ENCODE measurements at places on chromosomes 12 and 14.

DNA sequence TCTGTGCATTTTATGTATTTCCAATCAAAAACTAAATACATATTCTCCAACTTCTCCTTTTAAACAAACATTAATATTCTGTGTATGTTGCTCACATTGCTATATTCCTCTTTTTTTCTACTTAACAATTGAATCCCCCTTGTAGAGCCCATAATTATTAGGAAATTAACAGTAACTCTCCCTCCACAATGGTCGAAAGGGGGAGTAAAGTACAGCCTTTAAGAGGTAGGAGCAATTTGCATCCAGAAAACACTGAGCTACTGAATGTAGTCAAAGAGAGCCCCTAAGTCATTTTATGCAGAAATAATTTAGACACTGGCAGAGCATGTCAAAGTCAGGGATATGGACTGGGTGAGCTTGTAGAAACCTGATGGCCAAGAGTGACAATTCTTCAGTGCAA, 57.2 kb upstream of the SCN8A start:
- no peak for DNase-seq

GRCh38 chr14:97407701-97408407, 610.7 kb downstream of the VRK1 start:
- DNase-seq: no peak

DNA sequence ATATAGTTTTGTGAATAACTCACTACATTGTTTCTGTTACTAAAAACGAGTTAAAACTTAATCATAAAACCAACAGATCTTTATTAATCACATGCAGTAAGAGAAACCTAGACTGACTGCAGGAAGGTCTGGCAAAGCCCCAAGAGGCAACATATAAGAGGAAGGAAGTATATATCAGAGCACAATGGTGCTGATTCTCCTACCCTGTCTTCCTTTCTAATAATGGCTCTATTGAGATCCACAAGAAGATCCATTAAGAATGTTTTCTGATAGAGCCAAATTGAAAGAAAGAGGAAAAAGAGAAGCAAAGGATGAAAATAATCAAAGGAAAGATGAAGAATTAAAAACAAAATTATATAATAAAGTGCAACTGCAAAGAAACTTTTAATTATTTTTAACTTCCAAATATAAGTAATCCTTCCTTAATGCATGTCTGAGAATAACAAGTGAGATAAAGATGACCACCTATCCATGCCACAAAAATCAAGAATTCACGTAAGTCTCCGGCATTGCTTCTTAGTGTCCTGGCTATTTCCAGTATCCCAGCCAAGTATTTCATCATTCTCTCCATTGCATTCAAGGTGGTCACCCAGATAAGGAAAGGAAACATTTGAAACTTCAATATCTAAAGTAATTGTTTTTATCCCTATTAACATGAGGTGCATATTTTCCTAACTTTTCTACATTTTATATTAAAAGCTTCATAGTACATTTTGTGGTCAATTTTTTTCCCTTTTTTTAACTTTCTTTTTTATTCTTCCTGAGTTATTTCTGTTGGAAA, 62.2 kb downstream of the SOX5 start:
- no peak for DNase-seq

- no peak for DNase-seq
Measured at GRCh38 chr14:105221598-105222178, 26.6 kb upstream of the BTBD6 start.

GRCh38 chr12:109330282-109331230, 17.1 kb upstream of the MYO1H start:
- DNase-seq: no peak

DNA sequence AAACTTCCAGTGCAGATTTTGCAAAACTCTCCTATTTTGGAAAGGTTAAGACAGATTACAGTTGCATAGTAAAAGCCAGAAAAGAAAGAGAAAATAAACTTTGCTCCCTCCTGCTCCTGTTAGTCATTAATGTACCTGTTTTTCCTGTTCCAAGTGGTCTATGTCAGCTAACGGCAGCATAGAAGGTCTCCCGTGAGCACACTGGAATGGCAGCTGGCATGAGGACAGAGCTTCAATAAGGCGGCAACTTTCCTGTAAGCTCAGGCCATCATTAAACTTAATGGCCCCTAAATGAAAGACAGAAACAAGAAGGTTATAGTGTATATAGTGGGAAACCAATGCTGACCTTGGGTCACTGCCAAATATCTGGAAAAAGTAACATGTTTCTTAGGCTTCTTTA, 16.0 kb downstream of the EIF2B2 start:
- no peak for DNase-seq

- DNase-seq: no peak
Measured at GRCh38 chr14:93862265-93862664, 64.9 kb upstream of the FAM181A start.

DNA sequence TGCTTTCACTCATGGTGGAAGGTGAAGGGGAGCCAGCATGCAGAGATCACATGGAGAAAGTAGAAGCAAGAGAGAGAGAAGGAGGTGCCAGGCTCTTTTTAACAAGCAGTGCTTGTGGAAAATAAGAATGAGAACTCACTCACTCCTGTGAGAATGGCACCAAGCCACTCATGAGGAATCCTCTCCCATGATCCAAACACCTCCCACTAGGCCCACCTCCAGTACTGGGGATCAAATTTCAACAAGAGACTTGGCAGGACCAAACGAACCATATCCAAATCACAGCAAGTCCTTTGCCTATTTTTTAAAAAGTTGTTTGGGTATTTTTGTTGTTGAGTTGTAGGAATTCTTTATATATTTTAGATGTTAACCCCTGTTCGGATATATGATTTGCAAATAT, 245.9 kb upstream of the ARID2 start:
- DNase-seq: no peak

DNA sequence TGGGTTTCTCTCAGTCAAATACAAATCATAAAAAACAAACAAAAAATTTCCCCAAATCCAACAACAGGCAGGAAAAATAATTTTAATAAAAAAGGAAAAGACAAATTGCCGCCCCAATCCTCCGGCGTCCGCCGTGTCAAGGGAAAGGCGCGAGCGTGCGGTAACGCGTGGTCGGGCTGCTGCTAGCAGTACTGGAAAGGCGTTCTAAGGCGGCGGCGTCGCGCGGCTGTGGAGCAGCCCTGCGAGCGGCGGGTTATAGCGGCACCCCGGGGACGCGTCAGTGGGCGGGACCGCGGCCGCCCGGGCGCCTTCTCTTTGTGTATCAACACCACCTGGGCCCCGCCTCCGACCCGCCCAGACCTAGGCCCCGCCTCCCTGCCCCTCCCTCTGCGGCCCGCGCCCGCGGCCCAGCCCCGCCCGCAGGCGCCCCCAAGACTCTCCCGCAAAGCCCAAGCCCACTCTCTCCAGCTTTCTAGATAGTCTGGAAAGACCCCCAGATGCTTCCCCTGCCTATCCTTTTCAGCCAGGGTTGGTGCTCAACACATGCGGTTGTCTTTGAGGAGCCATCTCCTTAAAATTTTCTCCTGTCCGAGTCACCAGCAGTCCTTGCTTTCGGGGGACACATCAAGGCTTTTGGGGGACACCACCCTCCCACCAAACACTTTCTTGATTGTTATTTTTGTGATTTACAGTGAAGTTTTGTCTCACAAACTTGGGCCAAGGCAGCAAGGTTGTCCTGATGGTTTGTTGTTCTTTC, at the start of gene SLC38A2:
Gene SLC38A2, minus strand, starts transcription at position 230 of the 757 bp plus-strand sequence. CDS start 1,480 bp downstream, outside the sequence.
- DNase-seq: peak; percentile 97

DNA sequence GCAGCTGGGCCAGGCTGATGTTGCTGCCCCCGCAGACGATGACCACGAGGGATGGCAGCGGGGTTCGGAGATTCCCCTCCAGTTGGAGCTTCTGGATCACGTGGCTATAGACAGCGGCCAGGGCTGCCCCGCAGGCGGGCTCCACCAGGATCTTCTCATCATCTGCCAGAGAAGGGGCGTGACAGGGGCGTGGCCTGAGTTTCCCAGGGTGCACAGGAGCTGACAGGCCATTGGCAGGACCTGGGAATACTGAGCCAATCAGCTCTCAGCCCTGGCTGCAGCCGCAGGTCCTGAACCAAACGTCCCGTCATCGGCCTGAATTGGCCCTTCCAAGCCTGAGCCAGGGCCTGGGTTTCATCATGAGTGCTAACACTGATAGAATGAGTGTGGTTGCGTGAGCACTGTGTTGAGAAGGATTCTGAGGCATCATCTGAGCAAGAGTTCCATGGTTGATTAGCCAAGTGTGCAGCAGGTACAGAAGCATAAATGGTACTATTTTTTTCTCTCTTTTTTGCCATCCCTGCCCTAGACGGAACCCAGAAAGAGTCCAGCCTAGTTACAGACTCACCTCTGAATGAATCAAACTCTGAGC, 10.6 kb downstream of the SDS start:
- no peak for DNase-seq

DNA sequence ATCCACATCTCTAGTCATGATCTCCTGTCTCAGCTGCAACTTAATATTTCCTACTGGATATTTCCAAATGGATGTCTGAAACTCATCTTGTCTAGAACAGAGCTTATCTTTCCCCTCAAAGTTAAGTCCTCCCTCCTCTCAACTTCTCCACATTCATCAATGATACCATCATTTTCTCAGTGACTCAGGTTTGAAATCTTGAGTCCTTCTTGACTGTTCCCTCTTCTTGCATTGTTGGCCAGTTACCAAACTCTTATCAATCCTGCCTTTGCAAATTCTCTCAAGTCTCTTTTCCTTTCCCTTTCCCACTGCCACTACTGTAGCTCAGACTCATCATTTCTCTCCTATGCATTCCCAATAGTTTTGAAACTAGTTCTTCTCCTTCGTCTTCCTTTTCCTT, 14.3 kb upstream of the CHURC1 start:
- no peak for DNase-seq

- no peak for DNase-seq
Measured at GRCh38 chr12:57176846-57177245, 29.4 kb upstream of the LRP1-AS start.

GRCh38 chr12:6523708-6524107, 10.6 kb upstream of the GAPDH start:
- DNase-seq: no peak

DNA sequence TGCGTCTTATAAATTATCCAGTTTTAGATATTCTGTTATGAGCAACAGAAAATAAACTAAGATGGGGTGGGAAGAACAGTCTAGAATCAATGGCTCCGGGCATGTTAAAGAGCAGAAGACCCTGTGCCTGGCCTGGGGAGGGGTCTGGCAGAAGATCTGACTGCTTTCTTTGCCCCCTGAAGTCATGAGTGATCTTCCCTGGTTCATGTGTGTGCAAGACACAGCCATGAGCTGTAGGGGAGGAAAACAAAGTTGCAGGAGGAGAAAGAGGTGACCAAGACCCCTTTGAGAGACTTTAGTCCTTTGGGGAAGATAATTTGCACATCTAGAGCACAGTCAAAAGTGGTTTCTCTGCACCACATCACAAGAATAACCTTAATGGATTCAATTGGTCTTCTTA, 4.8 kb downstream of the LACRT start:
- DNase-seq: no peak

DNA sequence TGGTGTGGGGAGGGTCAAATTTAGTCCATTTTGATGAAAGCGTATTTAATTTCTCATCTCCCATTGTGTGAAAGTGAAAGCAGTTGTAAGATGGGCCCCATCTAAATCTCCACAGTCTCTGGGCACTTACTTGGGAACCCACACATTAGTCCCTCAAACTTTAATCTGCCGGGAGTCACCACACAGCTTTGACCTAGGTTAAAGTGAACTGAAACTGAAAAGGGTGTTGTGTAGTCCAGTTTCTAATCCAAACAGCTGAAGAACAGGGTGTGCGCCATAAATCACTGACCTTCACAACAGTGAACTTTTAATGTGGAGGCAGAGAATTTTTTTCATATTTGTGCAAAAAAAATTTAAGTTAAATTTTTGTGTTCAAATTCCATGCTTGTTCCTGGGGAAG, 48.4 kb upstream of the PTPRO start:
- DNase-seq: no peak

DNA sequence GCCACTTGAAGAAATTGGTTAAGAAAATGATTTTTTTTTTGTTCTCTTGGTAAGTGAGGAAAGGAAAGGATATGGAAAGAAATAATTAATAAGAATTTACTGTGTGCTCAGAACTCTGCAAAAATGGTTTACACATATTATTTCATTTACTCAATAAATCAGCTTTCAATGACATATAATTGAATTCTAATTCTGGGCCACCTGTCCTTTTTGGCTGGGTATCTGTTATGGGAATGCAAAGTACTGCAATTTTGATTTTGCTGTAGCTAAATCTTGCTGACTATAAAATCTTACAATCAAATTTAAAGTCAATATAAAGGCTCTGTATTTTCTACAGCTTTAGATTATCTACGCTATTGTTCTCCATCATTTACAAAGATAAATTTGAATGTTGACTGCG, 147.1 kb downstream of the GRIP1 start:
- DNase-seq: no peak

- DNase-seq: no peak
Measured at GRCh38 chr12:113702836-113703235, 231.2 kb upstream of the LHX5 start.

- no peak for DNase-seq
Measured at GRCh38 chr12:80156306-80156705, 57.0 kb downstream of the OTOGL start.

GRCh38 chr12:12654691-12655460, 41.1 kb downstream of the GPR19 start:
- DNase-seq: no peak

- DNase-seq: no peak
Measured at GRCh38 chr12:132525011-132525832, 35.3 kb downstream of the FBRSL1 start.

DNA sequence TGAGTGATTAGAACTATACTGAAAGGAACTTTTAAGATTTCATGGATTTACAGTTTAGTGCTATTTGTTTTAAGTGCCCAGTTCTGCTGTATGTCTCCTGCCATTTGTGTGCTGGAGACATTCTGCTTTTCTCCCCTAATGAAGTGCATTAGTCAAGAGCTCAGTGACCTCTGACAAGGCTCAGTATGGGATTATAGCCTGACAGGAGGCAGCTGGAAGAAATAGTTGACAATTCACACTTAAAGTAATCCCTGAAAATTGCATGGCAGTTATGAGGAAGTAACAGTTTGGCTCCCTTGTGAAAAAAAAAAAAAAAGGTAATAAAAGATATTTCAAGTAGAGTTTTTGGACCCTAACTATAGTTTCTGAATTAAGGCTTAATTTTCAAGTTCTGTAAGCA, 70.3 kb downstream of the ALX1 start:
- no peak for DNase-seq

- DNase-seq: no peak
Measured at GRCh38 chr12:2941524-2941923, 17.7 kb upstream of the TEAD4 start.

GRCh38 chr12:28082096-28082495, 108.2 kb upstream of the CCDC91 start:
- no peak for DNase-seq

DNA sequence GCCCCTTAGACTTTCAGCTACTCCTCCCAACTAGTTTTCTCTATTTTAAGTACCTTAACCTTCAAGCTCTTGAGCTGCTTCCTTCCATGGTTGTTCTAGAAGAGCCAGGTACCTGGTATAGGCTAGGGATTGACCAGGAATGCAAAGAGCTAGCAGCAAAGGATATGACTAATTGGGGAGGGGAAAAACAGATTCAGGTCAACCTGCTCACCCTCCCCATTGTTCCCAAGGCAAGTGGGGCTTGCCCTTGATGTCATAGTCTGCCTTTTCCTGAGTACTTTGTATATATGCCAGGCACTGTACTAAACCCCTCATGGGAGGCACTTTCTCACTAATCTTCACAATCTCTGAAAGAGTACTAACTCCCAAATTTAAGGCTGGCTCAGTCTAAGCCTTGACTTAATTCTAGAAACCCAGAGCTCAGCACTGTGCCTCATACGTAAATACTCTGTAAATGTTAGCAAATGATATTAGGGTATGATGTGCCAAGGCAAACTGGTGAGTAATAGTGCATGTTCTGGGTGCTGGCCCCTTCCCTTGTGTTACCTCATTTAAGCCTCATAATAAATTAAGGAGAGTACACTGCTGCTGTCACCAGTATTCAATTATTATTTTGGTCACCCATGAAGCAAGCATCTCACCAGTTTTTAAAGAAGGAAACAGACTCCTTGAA, 42.2 kb downstream of the SUDS3 start:
- no peak for DNase-seq

All from DND-41 (cell line).